ENCODE measurements at places on chromosomes 1 and 21.
A peak's percentile ranks its signal among the peaks of the same experiment; 100 is the strongest.

- DNase-seq, result no peak
These were observed 94.5 kb downstream of the SYT2 start for GRCh38 chr1:202615501-202616354.

DNA sequence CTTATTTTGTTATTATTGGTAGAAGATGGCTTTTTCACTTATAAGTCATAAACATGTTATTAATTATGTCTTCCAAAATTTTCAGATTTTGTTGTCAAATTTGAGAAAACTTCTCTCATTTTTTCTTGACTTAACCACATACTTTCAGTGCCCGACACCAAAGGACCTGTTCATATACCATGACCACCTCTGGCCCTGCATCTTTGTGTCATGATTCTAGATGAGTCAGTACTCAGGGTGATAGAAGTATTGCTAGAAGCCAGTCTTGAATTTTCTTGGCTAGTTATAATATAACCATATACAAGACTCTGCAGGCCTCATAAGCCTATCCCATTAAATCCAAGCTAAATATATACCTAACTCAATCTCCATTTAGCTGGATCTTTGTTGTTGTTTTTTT, 35.4 kb upstream of the DPH5 start:
- no peak for DNase-seq

DNA sequence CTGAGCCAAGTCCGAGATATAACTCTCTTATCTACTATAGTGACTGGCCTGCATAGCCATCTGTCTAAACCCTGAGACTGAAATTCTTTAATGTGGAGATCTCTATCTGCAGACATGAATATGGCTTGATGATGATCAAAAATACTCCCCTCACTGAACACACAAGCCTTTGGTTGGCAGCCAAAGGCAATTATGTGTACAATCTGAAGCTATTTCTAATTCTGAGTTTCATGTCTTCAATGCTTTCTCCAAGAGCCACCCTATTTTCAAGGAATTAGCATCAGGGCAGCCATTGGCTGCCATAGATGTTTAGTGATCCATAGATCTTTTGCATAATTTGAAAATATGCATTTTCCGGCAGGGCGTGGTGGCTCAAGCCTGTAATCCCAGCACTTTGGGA, 168.2 kb downstream of the TGFB2 start:
- DNase-seq, result no peak

- no peak for DNase-seq
These were observed 43.1 kb downstream of the SKI start for GRCh38 chr1:2271211-2271721.

GRCh38 chr1:160428655-160429054, 28.3 kb downstream of the VANGL2 start:
- DNase-seq, result no peak

DNA sequence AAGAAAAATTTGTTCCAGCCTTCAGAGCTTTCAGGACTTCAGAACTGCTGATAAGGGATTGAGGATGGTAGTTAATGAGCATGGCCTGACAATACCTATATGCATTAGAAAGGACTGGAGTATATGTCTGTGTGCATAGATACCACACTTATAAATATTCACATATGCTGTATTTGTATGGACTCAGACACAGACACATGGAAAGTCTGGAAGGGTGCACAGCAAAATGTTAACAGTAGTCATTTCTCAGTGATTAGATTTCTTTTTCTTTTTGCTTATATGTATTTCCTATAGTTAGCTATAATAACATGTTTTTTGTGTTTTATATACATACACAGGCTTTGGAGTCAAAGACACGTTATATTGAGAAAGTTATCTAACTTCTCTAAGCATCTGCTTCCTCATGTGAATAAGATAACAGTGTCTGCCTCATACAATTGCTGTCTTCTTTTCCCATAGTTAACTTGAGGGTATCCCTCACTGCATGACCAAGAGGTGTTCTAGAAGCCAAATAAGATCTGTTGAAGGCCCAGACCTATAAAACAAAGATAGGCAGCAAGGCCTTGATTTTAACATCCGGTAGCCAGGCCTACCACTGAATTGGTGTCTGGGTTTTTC, 31.3 kb downstream of the INPP5B start:
- DNase-seq, result no peak

DNA sequence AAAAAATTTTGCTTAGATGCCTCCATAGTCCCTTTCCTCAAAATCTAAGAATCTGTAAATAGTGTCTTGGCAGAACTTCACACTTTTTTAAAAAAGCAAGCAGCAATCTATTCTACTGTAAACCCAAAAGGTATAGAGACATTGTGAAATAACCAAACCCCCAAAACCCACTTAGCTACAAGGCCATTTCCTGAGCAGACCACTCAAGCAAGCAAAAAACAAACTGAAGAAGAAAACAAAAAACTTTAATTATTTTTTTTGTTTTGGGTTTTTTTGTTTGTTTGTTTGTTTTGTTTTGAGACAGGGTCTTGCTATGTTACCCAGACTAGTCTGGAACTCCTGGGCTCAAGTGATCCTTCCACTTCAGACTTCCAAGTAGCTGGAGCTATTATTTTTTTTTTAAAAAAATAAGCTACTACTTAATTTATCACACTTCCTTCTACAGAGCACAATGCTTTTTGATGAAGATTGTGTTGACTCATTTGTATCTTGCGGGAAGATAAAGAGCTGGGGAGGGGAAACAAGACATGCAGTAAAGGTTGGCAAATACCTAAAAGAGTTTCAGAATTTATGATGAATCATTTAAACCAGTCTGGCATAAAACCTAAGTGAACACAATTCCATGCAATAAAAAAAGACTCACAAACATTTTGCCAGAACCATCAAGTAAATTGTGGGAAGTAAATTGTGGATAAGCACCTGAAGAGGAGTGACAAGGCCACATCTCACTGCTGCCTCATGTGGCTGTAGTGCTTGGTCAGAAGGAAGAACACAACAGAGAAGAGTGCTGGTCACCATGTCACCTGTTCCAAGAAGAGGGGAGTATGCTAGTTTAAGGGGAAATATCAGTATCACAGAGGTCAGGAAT, 2.7 kb upstream of the PTPN22 start:
- DNase-seq, result no peak

DNA sequence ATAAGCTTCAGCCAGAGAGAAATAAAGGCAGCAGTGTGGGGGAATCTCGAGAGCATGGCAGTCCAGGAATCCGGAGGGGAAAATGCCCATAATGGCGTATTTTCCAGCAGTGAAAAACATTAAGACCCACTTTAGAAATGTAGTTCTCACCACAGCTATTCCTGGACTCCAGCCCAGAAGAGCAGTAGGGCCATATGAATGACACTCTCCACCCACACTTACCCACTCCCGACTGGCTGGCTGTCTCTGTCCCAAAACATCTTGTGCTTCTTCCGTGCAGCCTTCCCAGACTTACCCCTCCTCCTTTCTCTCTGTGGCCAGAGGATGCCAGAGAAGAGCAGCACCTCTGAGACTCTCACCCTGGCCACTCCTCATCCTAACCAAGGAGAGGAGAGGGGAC, 56.4 kb downstream of the TRABD2B start:
- no peak for DNase-seq

- peak; percentile 80 for DNase-seq
These were observed 56.4 kb downstream of the AHCTF1 start for GRCh38 chr1:246875041-246876026.

DNA sequence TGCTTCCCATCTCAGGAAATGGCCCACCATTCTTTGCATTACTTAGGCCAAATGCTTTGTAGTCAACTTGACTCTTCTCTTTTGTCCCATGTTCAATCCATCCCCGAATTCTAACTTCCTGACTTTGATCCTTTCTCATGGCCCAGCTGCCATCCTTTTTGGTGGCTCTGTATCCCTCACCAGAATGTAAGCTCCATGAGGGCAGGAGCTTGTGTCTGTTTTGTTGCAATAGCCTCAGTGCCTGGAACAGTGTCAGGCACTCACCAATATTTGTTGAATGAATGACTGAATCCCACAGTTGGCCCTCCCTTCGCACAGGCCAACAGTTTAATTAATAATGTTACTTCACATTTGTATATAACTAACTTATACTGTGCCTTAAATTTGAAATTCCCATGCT, 3.1 kb upstream of the PARP1 start:
- DNase-seq, result no peak

GRCh38 chr1:55703726-55704363, 488.7 kb upstream of the USP24 start:
- no peak for DNase-seq

DNA sequence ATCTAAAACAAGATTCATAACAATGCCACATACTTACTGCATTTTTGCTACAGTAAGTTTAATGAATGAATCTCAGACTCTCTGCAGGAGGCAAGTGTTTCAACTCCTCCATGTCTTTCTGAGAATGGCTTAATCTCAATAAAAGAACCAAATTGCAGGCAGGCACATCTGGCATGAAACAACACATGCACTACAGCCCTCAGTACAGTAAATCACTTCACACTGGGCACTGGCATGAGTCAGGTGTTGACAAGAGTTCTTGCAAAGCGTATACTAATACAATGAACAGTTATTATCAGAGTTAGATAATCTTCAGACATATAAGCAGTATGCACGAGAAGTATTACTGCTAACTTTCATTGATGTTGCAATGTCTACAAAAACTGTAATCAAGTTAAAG, 1386.8 kb downstream of the MRPL39 start:
- no peak for DNase-seq

DNA sequence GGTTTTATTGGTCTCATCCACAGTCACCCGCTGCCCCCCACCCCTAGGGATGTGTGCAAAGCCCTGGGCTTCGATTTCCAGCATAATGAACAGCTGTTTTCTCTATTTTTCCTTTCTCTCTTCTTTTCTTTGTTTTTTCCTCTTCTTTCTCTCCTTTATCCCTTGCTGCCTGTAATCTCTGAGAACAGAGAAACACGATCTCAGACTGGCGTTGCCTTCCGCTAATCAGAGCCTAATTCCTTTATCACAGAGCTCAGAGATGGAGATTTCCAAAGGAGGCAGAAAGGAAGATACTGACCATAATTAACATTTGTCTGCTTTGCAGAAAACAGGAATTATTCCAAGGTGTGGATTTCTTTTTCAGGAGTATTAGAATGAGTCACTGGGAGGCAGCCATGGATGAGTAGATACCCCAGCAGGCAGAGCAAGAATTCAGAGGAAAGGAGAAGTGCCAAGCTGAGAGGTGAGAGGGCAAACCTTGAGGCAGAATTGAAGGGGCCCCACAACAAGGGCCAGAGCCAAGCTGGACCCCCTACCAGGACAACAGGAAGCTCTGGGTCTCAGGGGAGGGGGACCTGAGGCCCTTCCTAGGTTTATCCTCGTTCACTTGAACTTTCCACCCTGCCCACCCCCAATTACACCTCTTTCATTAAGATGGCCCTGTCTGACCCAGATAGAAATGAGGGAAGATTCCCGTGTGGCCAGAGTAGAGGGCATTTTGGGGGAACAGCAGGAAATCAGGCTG, 33.3 kb downstream of the MATN1 start:
- no peak for DNase-seq

DNA sequence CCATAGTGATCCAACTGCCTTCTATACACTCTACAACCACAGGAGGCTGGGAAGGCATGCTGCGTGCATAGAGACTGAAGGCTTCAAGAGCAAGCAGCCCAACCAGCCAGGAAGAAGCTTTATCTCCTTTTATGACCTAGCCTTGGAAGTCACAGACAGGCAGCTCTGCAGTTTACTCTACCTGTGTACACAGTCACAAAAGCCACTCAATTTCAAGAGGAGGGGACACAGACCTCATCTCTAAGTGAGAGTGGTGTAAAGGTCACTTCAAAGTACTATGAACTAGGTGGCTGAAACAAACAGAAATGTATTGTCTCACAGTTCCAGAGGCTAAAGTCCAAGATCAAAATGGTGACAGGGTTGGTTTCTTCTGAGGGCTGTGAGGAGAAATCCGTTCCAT, 69.6 kb upstream of the GJB5 start:
- DNase-seq, result no peak

DNA sequence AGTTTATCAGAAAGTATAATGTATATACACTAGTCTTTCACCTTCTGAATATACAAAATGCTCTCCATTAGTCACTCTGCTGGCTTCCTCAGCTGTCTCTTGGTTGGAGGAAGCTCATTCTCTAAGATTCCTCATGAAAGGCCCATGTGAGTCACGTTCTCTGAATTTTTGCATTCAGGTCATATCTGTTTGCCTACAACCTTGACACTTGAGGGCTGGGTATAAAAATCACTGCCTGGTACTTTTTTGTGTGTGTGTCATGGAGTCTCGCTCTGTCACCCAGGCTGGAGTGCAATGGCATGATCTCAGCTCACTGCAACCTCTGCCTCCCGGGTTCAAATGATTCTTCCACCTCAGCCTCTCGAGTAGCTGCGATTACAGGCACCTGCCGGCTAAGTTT, 2.8 kb upstream of the GALNT2 start:
- no peak for DNase-seq

- peak; percentile 92 for DNase-seq
These were observed 65.5 kb downstream of the NID1 start for GRCh38 chr1:235999259-235999925.

DNA sequence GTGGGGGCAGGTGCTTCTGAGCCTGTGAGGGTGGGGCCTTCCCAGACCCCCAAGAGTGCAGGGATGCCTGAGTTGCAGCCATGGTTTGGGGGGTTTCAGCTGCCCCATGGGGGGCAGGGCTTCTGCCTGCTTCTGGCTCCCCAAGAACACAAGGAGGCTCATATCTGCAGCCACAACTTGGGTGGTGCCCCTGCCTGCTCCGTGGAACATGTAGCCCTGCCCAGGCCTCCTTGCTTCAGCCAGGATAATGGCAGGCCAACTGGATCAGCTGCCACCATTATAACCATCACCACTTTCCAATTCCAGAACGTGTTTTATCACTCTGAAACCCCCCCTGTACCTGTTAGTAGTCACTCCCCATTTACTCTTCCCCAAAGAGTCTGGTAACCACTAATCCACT, 14.0 kb downstream of the ZBTB40 start:
- no peak for DNase-seq

- no peak for DNase-seq
These were observed 57.7 kb upstream of the COA6 start for GRCh38 chr1:234315588-234315987.

DNA sequence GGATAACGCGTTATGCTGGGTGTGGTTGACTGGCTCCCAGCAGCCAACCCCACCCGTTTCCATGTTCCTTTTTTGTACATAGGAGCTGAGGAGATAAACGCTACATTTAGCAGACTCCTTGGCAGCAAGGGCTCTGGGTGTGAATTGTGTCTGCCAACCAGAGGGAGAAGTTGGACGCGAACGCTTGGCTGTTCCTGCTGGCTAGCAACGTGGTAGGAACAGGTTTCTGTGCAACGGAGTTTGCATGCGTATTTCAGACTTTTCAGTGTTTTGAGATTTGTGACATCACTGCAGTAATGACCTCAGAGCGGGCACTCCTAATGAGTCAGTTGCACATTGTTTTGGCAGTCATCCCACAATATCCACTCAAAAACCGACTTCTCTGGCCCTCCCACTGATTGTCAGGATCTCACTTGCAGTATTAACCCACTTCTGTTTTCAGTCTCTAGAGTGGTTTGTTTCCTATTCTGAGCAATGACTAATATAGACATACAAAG, 98.7 kb upstream of the RGS1 start:
- no peak for DNase-seq

GRCh38 chr1:94055459-94056122, 65.4 kb downstream of the ABCA4 start:
- DNase-seq, result no peak
